ENCODE measurements at places on chromosomes 5 and 9. TPM values are rescaled to one million over a fixed set of nuclear protein-coding genes. Genes with fewer than 3 reads are reported as not detected.

Gene HTR4
- 0.07 TPM for total RNA-seq

Gene PAIP1
- 120 TPM for total RNA-seq

Gene GPRIN1
- total RNA-seq: 7.2 TPM

Gene TMEM232
- 0.80 TPM for total RNA-seq

Gene FOXD4L5
- total RNA-seq: not detected

Data from thoracic aorta endothelial cell (primary cell).